ENCODE measurements at places on chromosomes 5 and 9. TPM values are rescaled to one million over a fixed set of nuclear protein-coding genes. Genes with fewer than 3 reads are reported as not detected.
A peak's percentile ranks its signal among the peaks of the same experiment; 100 is the strongest.

GRCh38 chr9:114037961-114038723 is 40.0 kb downstream of the AMBP start:
- no peak overlapping the region for H3K27ac ChIP-seq
- peaks cover 13% of the 10 kb centered on the region for H3K36me3 ChIP-seq
- peak; percentile 32 for DNase-seq
- H3K27me3 ChIP-seq = no peaks in the 10 kb centered on the region

DNA sequence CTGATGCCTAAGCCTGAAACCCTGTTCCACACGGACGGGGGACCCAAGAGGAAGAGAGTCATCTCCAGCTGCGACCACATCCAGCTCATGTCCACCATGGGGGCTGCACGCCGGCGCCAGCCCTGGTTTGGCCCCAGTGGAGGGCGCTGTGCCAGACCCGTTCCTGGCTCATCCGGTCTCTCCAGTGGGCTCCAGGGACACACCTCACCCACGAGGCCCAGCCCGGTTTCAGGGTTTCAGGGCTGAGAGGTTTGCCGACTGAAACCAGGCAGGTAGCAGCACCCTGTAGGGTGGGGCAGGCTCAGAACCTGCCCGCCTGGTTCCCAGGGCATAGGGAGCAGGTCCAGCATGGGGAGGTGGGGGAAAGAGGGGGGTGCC is 71.4 kb upstream of the STXBP1 start:
- H3K4me3 ChIP-seq = no peak overlapping the region
- H3K27ac ChIP-seq = peak overlapping the region; percentile 91
- H3K4me1 ChIP-seq = no peaks in the 10 kb centered on the region
- no peaks in the 10 kb centered on the region for H3K36me3 ChIP-seq
- H3K27me3 ChIP-seq = no peaks in the 10 kb centered on the region

GRCh38 chr5:170397059-170397458 is 7.9 kb upstream of the KCNMB1 start:
- no peak for DNase-seq
- no peak overlapping the region for H3K4me3 ChIP-seq
- no peak overlapping the region for H3K27ac ChIP-seq
- H3K27me3 ChIP-seq = no peaks in the 10 kb centered on the region

DNA sequence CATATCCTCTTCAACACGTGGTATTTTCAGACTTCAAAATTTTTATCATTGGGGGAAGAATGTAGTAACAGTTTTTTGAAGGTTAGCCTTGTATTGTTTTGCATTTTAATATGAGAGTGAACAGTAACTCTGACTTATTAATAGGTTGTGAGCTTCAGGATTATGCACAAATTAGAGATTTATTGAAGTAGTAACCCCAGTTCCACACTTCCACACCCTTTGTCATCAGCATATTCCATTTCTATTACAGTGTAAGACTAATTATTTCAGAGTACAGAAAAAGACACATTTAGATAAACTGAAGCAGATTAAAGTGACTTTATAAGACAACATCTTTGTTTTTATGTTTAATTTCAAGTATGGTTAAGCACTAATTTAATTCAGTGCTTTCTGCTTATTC is 105.7 kb downstream of the CDC42SE2 start:
- no peaks in the 10 kb centered on the region for H3K36me3 ChIP-seq
- no peak overlapping the region for H3K4me3 ChIP-seq
- no peaks in the 10 kb centered on the region for H3K4me1 ChIP-seq

GRCh38 chr5:158560170-158560569 is 539.5 kb downstream of the EBF1 start:
- no peaks in the 10 kb centered on the region for H3K36me3 ChIP-seq
- no peaks in the 10 kb centered on the region for H3K27me3 ChIP-seq
- H3K27ac ChIP-seq = no peak overlapping the region
- no peak overlapping the region for H3K4me3 ChIP-seq

GRCh38 chr5:179301376-179301775 is 43.9 kb downstream of the ADAMTS2 start:
- DNase-seq = peak; percentile 33
- H3K27me3 ChIP-seq = no peaks in the 10 kb centered on the region
- H3K4me3 ChIP-seq = no peak overlapping the region
- peak overlapping the region; percentile 63 for H3K27ac ChIP-seq
- no peaks in the 10 kb centered on the region for H3K36me3 ChIP-seq

DNA sequence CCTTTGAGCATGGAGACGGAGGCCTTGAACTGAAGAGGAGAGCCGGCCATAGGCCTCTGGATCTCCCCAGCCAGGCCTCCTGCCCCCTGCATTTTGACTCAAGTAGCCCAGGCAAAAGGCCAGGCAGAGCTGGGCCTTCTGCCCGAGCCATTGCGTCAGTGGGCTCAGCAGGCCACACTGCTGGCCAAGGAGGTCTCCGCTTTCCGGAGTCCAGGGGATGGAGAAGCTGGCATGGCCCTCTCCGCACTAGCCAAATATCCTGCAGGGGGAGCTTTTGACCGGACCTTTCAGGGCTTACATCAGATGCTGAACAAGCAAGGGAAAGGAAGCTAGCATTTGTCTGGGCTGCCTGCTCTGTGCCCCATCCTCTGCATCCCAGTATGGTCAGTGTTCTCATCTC is 386.8 kb downstream of the TRIM36 start:
- H3K27me3 ChIP-seq = no peaks in the 10 kb centered on the region
- DNase-seq = no peak
- H3K36me3 ChIP-seq = no peaks in the 10 kb centered on the region
- no peak overlapping the region for H3K4me3 ChIP-seq
- no peaks in the 10 kb centered on the region for H3K4me1 ChIP-seq

- no peak for DNase-seq
- peak overlapping the region; percentile 13 for H3K27ac ChIP-seq
- peaks cover 77% of the 10 kb centered on the region for H3K36me3 ChIP-seq
Measured at GRCh38 chr9:128898382-128898781, 16.4 kb downstream of the LRRC8A start.

The IL13 gene
- not detected for total RNA-seq

The LEAP2 gene
- 0.36 TPM for total RNA-seq
